ENCODE measurements at places on chromosomes 11 and 22.

GRCh38 chr11:72787216-72788104 is 6.4 kb downstream of the STARD10 start:
- no peak for DNase-seq

GRCh38 chr22:21657360-21658032 is 8.3 kb upstream of the PPIL2 start:
- peak; percentile 68 for DNase-seq

- no peak for DNase-seq
Measured at GRCh38 chr11:33624083-33624482, 76.5 kb downstream of the C11orf91 start.

DNA sequence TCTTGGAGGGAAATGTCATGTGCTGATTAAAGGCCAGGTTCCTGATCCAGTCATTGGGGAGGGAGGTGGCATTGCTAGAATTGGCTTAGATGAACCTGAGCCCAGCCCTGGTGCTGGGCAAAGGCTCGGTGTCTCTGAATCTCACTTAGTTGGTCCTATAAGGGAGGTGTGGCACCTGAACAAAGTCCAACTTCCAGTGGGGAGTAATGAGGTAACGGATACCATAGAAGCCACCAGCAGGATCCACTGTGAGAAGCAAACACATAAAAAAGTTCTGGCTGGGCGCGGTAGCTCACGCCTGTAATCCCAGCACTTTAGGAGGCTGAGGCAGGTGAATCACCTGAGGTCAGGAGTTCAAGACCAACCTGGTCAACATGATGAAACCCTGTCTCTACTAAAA is 26.6 kb downstream of the PRDM11 start:
- DNase-seq = no peak

DNA sequence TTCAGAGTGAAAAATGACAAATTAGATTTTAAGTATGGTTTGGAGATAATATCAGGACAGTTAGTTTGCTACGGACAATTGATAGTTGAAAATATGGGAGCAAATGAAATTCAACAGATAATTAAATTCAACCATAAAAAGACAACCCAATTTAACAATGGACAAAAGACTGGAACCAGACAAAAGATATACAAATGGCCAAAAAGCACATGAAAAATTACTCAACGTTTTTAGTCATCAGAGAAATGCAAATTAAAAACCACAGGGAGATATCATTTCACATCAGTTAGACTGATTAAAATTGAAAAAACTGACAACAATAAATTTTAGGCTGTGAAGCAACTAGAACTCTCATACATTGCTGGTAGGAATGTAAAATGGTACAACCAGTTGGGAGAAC is 27.2 kb downstream of the SIK2 start:
- no peak for DNase-seq

DNA sequence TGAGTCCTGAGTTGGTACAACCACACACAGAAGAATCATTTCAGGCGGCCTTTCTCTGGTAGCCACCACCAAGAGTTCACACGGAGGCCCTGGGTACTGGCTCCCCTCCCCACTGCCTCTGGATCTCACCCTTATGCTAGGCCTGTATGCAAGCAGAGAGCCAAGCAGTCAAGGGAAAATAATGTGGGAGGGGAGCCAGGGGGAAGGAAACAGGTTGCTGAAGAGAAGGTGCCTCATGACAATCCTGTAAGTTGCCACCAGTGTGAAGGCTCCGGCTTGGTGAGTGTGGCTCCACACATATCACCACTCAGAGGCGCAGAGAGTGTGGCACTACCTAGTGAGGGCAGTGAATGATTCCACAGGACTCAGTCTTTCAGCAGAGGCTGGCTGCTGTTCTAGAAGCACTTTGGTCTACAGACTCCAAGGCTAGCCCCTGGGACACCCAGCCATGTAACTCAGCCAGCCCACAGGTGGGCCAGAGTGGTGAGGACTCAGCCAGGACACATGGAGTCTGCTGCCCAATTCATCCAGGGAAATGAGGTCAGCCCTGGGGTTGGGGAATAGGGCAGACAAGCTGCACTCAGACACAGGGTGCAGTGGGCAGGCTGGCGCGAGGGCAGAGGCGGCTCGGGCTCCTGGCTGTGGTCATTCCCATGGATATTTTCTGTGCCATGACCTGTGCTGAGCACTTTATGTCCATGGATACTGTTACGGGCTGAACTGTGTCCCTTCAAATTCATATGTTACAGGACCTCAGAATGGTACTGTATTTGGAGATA is 49.0 kb upstream of the SERPIND1 start:
- no peak for DNase-seq

- no peak for DNase-seq
Measured at GRCh38 chr11:4085575-4085974, 9.0 kb upstream of the RRM1 start.

GRCh38 chr22:17941471-17942406 is 82.6 kb downstream of the MICAL3 start:
- DNase-seq = no peak

GRCh38 chr22:29951791-29952413 is 68.9 kb downstream of the MTMR3 start:
- DNase-seq = peak; percentile 72

Measured in common myeloid progenitor, CD34-positive (primary cell).